ENCODE measurements at places on chromosomes 2 and 18. TPM values are rescaled to one million over a fixed set of nuclear protein-coding genes. Genes with fewer than 3 reads are reported as not detected.

GRCh38 chr2:9918275-9918674 is 33.2 kb upstream of the GRHL1 start:
- DNase-seq = no peak

DNA sequence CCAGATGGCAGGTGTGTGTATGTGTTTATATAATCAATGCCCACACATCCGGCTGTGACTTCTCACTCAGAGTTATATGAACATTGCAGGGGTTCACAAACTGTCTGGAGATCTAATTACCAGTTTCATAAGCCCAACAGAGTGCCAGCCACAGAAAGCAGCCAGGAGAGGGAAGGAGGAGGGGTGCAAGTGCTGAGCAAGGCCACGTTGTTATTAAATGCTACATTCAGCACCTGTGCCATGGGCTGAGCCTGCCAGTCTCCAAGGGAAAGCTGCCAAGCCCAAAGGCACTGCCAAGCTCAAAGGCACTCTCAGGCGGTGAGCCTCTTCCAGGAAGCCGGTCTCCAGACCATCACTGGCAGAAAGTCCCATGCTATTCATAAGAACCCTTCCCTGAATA is 17.4 kb downstream of the XDH start:
- DNase-seq = no peak

DNA sequence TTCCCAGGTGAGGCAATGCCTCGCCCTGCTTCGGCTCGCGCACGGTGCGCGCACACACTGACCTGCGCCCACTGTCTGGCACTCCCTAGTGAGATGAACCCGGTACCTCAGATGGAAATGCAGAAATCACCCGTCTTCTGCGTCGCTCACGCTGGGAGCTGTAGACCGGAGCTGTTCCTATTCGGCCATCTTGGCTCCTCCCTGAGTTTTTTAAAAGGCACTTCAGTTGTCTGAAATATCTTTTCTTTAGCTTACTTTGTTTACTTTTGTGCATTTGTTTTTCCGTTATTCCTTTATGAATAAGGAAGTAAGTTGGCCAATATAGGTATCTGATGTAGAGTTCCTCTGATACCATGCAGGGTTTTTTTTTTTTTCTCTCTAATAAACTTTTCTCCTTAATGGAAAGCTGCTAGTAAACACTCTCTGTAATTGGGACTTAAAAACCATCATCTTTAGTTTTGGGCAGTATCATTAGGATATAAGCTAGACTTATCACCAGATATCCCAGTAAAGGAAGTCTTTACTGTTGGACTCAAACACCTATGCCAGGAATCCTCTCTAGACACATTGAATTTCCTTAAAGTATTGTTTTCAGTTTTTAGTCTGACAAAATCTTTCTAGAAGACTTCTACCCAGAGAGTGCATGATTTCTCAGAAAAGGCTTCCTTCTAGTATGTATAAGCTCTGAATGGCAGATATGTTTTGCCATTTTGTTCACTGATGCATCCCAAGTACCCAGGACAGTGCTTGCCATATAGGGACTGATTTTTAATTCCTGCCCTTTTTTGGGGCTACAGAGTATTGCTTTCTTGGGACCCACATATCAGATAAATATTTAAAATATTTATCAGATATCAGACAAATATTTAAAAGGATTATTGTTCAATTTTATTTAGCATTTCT is 35.8 kb upstream of the DYSF start:
- DNase-seq = no peak

- no peak for DNase-seq
Measured at GRCh38 chr2:237532160-237532559, 34.2 kb upstream of the PRLH start.

DNA sequence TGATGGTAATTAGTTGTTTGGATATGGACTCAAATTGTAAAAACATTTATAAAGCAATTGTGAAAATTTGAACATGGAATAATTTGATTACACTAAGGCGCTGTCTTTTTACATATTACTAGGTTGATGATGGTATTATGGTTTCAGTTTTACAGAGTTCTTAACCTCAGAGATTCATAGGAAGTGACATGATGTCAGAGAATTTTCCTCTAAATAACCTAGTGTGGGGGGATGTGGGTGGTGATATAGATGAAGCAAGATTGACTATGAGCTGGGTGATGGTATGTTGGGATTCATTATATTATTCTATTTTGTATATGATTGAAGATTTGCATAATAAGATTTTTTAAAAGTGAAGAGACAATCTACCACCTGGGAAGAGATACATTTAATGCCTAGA is 45.9 kb upstream of the ATP5MC3 start:
- no peak for DNase-seq

KCNG2 gene
- polyA plus RNA-seq = not detected

POTEC gene
- polyA plus RNA-seq = not detected

LHCGR gene
- not detected for polyA plus RNA-seq

FBLN7 gene
- 41.2 TPM for polyA plus RNA-seq

C2orf81 gene
- 1.5 TPM for polyA plus RNA-seq

GMCL1 gene
- 27.7 TPM for polyA plus RNA-seq

Data from CD4-positive, alpha-beta memory T cell (primary cell).